ENCODE measurements at places on chromosomes 6 and 20.

- no peak for DNase-seq
Measured at GRCh38 chr6:156410649-156411048, 366.5 kb upstream of the ARID1B start.

- no peak for DNase-seq
Measured at GRCh38 chr20:21640556-21640955, 64.9 kb upstream of the PAX1 start.

DNA sequence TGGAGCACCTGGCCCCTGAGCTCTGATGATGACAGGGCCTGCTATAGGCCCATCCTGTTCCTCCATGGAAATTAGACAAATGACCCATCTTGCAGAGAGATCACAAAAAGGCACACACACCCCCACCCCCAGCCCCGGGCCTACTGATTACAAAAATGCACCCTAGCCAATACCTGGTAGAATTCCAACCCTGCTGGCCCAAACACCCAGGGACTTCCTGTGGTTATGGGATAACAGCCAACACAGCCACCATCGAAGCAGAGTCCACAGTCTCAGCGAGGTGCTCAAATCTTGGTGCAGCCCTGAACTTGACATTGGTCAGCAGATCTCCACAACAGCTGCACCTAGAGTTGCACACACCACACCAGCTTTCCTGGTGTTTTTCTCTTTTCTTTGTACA lies 17.0 kb downstream of the NCR2 start:
- DNase-seq: no peak

DNA sequence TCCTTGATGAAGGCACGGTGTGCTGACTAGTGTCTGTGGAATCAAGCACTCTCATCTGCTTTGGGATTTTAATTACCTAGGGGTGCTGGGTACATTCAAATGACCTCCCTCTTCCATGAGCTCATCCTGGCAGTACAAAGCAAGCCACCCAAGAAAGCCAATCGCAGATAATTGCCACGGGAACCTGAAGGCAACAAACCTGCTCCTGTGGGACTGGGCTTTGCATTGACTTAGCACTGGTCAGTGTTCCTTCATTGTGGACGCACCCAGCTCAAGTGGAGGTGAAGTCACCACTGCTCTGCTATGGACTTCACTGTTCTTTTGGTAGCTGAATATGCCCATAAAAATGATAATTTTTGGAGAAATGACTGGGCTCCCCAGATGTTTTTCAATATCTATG lies 261.6 kb upstream of the FERMT1 start:
- no peak for DNase-seq

- no peak for DNase-seq
Measured at GRCh38 chr6:159977255-159977903, 8.5 kb downstream of the IGF2R start.

GRCh38 chr6:122631571-122632249 lies 21.5 kb downstream of the PKIB start:
- DNase-seq: no peak
